Activated naive CD8-positive, alpha-beta T cell treated with anti-CD3 and anti-CD28 coated beads, Interleukin-2, amount 10 ng/mL, durations not matched to agents 7 days and 5 days (primary cell): ENCODE measurements at places on chromosomes 6 and 20. TPM values are rescaled to one million over a fixed set of nuclear protein-coding genes. Genes with fewer than 3 reads are reported as not detected.

- DNase-seq = no peak
Measured at GRCh38 chr6:70474751-70475150, 61.4 kb downstream of the FAM135A start.

GRCh38 chr20:3492669-3493068 lies 21.9 kb downstream of the ATRN start:
- no peak for DNase-seq

DNA sequence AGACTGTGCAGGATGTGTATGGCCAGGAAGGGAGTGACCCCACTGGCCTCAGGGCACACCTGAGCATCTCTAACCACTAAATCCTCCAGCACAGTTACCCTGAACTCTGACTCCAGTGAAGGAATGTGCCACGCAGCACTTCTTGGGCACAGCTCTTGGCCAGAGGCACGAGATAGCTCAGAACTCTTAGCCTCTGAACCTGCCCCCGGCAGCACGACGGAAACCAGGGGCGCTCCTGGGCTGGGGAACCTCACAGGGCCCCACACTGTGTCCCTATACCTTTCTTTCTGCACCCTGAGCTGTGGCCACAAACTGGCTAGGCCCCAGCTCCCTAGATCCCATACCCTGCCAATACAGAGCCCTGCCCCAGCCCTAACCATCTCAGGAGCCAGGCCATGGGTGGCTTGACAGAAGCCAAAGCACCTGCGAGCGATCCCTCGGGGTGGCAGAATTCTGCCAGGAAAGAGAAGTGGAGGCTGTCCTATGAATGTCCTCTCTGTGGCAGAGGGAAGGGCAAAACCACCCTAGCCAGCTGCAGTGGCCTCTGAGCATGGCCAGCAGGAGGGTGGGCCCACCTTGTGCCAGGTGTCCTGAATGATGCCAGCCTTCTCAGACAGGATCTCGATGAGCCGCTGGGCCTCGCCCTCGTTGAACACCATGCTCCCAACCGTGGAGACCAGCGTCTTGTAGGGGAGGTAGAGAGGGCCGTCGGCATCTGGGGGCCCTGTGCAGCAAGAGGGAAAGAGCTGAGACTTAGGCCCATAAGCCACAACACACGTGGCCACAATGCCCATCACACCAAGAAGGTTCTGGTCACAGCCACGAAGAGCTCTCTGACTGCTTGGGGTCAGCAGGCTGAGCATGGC lies 39.4 kb downstream of the RRBP1 start:
- DNase-seq = no peak

- no peak for DNase-seq
Measured at GRCh38 chr20:12355185-12355584, 437.5 kb downstream of the BTBD3 start.

GRCh38 chr6:163329991-163330390 lies 84.5 kb upstream of the QKI start:
- DNase-seq = no peak

DNA sequence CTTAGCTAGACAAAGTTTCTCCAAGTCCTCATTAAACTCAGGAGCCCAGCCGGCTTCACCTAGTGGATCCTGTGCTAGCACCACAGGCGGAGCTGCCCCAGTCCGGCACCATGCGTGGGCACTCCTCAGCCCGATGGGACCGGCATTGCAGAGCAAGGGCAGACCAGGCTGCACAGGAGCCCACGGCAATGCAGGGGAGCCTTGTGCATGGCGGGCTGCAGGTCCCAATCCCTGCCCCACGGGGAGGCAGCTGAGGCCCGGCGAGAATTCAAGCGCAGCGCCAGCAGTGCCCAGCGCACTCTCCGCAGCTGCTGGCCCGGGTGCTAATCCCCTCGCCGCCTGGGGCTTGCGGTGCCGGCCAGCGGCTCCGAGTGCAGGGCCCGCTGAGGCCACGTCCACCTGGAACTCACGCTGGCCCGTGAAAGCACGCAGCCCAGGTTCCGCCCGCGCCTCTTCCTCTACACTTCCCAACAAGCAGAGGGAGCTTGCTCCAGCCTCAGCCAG lies 292.3 kb upstream of the EYS start:
- DNase-seq = no peak

DNA sequence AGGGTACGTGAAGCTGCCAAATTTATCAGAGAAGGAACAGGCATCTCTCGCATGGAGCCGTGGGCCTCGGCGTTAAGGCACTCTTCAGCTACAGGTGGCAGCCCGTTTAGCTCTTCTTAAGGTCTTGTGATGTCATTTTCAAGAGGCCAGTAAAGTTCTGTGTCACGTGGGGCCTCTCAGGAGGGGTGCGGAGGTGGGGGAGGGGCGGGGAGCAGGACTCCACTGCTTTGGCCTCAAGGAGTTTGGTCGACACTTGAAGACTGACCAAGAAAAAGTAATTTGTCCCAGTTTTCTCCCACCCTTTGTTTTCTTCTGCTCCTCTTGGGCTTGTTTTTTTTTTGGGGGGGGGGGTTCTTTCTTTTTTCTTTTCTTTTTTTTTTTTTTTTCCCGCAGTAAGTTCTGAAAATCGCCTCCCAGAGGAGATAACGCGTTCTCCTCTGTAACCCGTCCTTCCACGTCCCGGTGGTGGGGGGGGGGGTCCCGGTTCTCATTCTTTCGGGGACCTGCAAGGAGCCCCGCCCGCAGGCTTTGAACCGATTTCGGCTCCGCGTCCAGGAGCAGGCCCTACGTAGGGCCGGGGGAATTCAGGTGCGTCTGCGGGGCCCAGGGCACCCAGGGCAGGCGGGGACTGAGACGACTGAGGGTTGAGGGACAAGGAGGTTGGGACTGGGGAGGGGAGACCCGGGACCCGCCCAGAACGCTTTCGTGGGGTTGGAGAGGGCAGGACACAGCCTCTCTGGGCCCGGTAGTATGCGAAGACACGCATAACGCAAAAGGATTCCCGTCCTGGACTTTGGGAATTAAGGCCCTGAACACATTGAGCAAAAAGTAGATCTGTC lies 26.0 kb downstream of the GPX6 start:
- peak; percentile 55 for DNase-seq

DNA sequence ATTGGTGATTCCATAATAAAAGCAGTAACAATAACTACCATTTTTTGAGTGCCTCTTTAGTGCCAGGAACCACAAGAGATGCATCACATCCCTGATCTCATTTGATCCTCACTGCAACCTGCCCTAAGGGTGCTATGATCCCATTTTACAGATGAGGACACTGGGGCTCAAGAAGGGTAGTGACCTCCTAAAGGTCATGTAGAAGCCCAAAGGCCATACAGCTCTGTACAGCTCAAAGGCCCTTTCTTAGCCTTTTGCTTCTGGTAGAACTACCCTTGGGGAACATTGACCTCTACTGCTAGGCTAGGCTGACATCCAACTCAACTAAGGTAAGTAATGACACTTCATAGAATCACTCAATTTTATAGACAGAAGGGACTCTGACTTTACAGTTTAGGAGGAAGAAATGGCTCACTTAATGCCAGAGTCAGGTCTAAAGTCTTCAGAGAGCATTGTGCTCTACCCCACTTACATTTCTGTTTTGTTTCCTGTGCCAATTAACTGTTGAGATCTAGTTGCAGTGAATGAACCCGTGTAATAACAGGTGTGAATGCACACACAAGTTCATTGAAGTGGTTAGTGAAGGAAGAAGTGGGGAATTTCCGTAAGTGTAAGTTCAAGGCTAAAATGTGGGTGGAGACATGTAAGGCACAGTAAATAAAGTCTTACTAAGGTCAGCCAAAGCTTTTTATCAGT lies 10.7 kb downstream of the SLC9A8 start:
- no peak for DNase-seq

EFCAB8 gene
- 0.47 TPM for total RNA-seq

ATP6V1G2 gene
- 5.5 TPM for total RNA-seq
